NCI-H2107 (cell line): ENCODE measurements at places on chromosomes 2 and 18.

DNA sequence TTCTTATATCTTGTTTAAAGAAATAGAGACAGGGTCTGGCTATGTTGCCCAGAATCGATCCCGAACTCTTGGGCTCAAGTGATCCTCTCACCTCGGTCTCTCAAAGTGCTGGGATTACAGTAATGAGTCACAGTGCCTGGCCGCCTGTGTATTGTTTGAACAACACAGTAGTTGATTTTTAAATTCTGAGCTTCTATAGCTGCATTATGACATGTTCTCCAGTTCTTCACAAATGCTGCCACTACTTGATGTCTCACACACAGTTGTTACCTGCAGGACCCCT, 7.7 kb upstream of the RHOB start:
- no peak for DNase-seq

DNA sequence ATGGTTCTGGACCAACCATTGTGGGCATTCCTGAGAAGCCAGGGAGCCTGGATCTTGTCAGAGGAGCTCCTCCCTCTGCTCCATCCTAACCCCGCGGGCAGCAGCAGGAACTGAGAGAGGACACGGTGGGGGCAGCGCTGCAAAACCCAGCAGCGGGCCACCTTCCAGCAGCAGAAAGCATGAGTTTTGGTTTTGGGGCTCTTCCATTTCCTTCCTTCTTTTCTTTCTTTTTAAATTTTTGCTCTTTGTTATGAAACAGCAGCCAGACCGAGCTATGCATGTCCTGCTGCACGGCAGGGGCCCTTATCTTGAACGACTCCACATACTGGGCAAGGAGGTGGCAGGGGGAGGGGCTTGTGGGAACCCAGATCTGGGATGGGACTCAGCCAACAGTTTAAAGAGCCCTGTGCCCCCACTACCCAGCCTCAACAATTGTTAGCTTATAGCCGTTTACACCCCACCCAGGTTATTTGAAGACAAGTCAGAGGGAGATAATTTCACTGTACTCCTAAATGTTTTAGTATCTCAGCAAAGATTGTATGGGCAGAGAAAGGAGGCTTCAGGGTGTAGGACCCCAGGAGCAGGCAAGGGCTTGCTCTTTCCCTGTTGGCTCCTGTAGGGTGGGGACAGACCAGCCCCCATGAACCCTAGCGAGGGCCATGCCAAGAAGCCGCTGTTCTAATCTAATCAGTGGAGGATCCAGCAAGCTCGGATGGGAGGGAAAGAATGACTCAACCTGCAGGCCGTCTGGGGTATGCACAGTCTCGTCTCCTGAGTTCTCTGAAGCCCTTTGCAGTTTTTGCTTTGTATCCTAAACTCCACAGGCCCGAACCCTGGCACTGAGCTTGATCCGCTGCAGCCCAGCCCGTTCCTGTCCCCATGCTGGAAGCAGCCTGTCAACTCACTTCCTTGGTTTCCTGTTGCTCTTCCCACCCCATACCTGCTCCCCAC, 75.3 kb downstream of the LRRFIP1 start:
- DNase-seq: no peak

DNA sequence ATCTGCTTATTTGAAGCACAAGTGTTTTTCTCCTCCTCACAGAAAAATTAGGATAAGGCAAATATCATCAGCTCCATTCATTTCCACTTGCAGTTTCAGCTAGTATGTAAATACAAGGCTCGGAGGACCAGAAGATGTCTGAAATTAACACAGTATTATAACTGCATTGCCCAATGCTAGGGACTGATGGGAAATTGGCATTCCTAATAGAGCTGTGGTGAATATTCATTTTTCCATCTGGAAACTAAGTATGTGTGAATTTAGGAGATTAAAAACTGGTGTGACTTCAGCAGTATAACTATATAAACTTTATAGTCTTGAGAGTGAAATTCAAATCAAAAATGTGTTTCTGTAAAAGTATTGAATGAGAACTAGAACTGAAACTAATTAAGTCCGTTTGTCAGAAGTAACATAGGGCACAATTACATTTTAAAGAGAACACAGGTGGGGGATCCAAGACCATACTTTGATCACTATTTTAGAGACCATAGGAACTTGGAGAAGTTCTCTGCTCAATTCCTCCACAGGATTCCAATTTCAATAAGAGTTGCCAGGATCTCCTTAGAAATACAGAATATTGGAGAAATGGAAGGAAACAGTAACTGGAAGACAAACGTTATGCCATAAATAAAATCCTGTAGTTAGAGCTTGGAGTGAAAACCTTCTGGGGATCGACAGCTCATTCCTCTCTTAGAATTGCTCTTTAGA, 12.1 kb upstream of the ITGA6 start:
- no peak for DNase-seq

GRCh38 chr18:33946336-33946735, 278.4 kb downstream of the NOL4 start:
- no peak for DNase-seq

GRCh38 chr2:236824836-236825235, 255.2 kb downstream of the ACKR3 start:
- DNase-seq: peak; percentile 16

- no peak for DNase-seq
These were observed 4.7 kb upstream of the CXCR4 start for GRCh38 chr2:136122661-136123060.

- no peak for DNase-seq
These were observed 341.4 kb downstream of the TNS1 start for GRCh38 chr2:217661378-217661777.

- DNase-seq: no peak
These were observed 63.5 kb upstream of the CTLA4 start for GRCh38 chr2:203804070-203804469.

GRCh38 chr2:45212953-45213635, 203.8 kb upstream of the SIX2 start:
- no peak for DNase-seq

DNA sequence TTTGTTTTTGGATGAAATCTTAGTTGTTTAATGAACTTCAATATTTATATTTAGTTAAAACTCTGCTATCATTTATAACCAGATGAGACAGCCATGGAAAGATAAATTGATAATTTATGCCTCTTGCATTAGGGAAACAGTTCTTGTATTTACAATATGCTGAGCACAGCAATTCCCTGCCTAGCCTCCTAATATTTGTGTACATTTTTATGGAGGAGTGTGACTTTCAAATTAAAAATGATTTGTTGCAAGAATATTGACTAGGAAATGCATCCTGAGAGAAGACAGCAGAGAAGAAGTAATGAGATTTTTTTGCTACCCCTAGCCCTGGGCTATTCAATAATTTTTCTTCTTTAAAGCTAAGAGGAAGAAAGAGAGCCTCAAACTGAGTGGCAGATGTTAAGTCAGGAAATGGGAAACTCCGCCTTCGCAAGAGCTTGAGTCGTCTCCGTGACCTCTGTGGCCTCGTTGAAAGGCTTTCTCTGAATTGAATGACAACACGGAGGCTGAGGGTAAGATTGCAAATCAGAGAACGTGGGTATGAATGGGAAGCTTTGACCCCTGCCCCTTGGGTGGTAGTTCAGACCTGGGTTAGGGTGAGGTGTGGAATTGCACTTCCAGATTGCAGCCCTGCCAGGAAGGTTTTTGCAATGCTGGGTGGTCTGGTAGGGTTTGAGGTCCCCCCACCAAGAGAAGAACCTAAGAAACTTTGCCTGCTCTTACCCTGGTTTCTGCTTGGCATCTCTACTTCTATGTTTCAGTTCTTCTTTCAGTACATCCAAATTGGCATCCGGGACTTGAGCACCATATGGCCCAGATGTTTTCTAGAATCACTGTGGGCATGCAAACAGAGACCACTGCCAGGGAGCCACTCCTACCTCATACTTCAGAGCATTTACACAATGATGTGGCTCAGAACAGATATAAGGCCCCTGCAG, 210.3 kb upstream of the RBMS1 start:
- DNase-seq: no peak

DNA sequence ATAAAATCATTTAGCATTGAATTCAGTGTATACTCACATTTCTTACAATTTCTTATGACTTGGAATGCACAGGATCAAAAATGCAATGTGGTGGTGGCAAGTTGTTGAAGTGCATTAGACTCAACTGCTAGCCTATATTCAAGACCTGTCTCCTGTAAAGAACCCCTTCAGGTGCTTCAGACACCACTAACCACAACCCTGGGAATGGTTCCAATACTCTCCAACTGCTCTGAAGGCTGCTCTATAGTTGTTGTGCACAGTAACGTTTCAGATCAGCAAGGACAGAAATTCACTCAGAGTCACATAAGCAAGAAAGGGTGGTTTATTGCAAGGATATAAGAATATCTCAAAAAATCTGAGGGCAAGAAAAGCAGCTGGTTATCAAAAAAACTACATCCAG, 6.5 kb downstream of the GKN1 start:
- DNase-seq: peak; percentile 23

DNA sequence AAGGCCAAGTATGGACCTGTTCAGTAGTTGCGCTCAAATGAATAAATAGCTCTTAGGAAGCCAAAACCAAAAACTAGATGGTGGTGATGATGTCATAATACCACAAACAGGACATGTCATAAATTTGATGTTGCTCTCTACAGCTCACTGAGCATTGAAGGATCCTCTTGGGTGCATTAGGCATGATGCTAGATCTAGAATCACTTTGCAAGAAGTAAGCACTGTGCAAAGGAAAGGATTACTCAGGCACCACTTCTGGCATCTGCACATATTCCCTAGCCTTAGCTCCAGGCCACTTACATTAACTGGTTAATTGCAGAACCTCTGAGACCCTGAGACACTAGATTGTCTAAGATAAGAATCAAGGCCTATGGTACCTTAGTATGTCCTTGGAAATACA, 58.0 kb downstream of the LRRTM1 start:
- DNase-seq: no peak

DNA sequence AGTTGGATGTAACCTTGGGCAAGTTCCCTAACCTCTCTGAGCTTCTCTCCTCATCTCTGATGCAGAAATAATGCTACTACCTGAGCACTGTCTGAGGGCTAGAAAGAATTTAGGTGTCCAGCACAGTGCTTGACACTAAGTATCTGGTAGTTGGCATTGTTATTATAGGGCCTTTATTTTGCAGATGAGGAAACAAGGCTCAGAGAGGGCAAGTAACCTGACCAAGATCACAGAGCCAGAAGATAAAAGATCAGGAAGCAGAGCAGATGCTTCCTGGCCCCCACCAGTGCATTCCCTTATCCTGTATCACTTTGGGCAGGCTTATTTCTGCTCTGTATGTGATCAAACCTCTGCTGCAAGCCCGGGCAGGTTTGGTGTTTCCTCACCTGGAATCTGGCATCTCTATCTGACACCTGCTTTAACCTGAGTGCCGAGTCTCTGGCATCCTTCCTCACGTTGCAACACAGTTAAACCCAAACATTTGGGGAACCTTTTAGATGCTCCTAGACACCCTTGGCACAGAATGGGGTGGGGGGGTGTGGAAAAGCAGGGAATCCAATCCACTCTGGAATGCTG, 69.9 kb downstream of the PLB1 start:
- peak; percentile 11 for DNase-seq

- no peak for DNase-seq
These were observed 183.9 kb downstream of the DNER start for GRCh38 chr2:229530434-229530833.

- no peak for DNase-seq
These were observed 39.8 kb downstream of the ANO7 start for GRCh38 chr2:241228081-241228859.

DNA sequence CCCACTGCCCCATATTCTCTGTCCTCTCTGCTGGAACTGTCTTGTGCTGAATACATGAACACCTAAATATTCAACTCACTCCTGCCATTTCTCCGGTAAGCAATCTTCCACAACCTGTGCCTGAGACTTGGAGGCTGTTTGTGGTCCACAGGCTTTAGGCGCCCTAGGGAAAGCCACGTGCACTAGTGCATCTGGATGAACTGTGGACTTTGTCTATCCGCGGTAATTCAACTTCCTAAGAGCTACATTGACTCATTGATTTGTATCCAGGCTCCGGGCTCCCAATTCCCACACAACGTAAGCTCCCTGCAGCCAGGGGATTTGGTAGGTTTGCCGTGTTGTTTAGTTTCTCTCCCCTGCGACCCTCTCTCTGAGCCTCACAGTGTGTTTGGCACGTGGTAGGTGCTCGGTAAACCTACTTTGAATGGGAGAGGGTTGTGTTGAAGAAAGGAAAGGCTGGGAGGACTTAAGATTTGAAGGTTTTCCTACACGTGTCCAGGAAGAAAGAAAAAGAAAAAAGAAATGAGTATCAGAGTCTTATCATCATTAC, 718.2 kb downstream of the DPP10 start:
- DNase-seq: no peak

DNA sequence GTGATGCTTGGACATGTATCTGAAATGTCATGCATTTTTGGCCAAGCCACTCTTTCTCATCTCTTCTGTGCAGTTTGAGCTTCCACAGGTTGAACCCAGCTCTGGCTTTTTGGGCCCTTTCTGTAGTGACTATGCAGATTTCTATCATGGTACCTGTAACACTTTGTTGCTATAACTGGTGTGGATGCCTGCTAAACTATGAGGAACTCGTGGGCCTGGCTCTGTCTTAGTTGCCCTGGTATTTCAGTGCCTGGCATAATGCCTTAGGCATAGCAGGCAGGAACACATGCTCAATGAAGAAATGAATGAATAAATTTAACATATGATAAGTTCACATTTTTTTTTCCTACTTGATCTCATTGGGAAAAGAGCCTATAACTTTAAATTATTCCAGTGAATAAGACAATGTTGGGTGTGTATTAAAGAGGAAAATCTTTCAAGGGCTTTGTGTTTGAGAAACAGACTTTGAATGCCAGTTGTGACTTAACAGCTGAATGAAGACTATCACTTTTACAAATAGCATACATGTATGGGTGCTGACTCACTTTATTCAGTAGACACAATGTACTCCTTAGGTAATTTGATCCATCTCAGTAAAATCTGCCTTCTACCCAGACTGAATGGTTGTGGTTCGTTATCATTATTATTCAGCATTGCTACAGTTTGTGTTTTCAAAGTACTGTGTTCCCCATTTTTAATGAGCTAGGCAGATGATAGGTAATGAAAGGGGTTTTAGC, 86.4 kb upstream of the MAP4K3 start:
- DNase-seq: no peak

GRCh38 chr2:112141626-112142007, 3.4 kb downstream of the FBLN7 start:
- peak; percentile 23 for DNase-seq

GRCh38 chr2:191908874-191909273, 62.0 kb upstream of the CAVIN2 start:
- no peak for DNase-seq
